ENCODE measurements at places on chromosomes 4 and X. TPM values are rescaled to one million over a fixed set of nuclear protein-coding genes. Genes with fewer than 3 reads are reported as not detected.

Gene HAND2
- total RNA-seq: 0.61 TPM

- H3K27me3 ChIP-seq: no peaks in the 10 kb centered on the region
- DNase-seq: no peak
- no peak overlapping the region for H3K27ac ChIP-seq
- H3K4me3 ChIP-seq: no peak overlapping the region
- H3K4me1 ChIP-seq: no peaks in the 10 kb centered on the region
Measured at GRCh38 chr4:125994024-125994423, 679.3 kb downstream of the FAT4 start.

Gene ADH1B
- total RNA-seq: 396 TPM

Gene CCKAR
- 0.61 TPM for total RNA-seq

DNA sequence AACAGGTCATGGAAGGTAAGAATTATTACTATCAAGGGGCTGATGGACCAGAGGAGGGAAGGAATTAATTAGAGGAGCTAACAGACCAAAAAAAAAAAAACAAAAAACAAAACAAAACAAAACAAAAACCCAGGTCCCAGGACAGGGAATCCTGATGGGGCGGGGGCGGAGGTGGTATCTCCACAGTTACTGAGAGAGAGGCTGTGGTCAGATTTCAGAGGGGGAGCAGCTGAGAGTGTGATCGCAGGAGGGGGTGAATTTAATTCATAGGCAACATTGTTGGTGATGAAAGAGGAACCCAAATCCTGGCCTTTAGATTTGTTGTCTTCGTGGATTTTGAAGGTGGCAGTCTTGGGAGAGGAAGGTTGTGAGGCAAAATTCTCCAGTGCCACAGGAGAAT is 389.4 kb downstream of the UNC5C start:
- no peaks in the 10 kb centered on the region for H3K4me1 ChIP-seq
- H3K4me3 ChIP-seq: no peak overlapping the region
- H3K27me3 ChIP-seq: no peaks in the 10 kb centered on the region
- no peak overlapping the region for H3K27ac ChIP-seq

DNA sequence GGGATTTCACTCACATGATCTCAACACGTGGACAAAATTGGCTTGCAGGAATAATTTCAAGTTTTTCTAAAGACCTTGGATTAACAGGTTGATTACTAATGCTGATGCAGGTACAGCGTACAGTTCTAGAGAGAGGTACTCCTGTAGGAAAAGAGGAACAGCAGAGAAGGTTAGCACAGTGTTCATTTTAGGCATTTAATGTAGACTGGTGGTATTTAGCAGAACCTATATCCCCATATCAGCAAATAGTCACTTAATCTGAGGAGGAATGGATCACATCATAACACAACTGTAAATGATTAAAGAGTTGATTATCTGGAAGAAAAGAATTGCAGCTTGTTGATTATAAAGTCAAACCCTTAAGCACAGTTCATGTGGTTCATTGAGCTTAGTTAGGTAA is 620 bp downstream of the CXCL10 start:
- H3K4me3 ChIP-seq: no peak overlapping the region
- H3K27me3 ChIP-seq: no peaks in the 10 kb centered on the region
- H3K4me1 ChIP-seq: no peaks in the 10 kb centered on the region
- DNase-seq: no peak
- no peaks in the 10 kb centered on the region for H3K36me3 ChIP-seq

Gene MOB1B
- 12.3 TPM for total RNA-seq

Gene PFKFB1
- total RNA-seq: 0.36 TPM

Gene GRPEL1
- total RNA-seq: 83.1 TPM

- H3K4me1 ChIP-seq: no peaks in the 10 kb centered on the region
- no peak for DNase-seq
- H3K27ac ChIP-seq: no peak overlapping the region
- no peak overlapping the region for H3K4me3 ChIP-seq
Measured at GRCh38 chrX:24392709-24393108, 32.3 kb downstream of the SUPT20HL1 start.

GRCh38 chrX:20668550-20668949 is 401.8 kb upstream of the RPS6KA3 start:
- H3K36me3 ChIP-seq: no peaks in the 10 kb centered on the region
- no peak overlapping the region for H3K27ac ChIP-seq
- no peak for DNase-seq
- peaks cover 4% of the 10 kb centered on the region for H3K27me3 ChIP-seq
- no peaks in the 10 kb centered on the region for H3K4me1 ChIP-seq
- H3K4me3 ChIP-seq: no peak overlapping the region

DNA sequence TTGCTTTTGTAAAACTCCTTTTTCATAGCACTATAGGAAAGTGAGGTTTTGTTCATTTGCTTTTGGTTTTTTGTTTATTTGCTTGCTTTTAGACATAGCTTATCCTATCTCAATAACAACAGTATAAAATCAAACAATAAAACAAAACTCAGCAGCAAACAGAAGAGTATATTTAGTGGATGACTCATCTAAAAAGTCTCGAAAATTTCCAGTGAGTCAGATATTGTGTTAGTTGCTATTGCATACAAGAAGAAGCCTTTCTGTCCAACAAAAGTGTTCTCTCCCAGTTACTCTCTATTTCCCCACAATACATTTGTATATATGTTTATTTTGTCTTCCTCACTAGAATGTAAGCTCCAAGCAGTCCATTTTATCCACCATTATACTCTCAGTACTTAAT is 36.0 kb upstream of the NPNT start:
- no peak overlapping the region for H3K27ac ChIP-seq
- no peaks in the 10 kb centered on the region for H3K36me3 ChIP-seq
- no peaks in the 10 kb centered on the region for H3K27me3 ChIP-seq
- no peak for DNase-seq

GRCh38 chrX:12901486-12901885 is 4.9 kb upstream of the TLR8 start:
- H3K27me3 ChIP-seq: peaks cover 22% of the 10 kb centered on the region
- no peaks in the 10 kb centered on the region for H3K4me1 ChIP-seq
- DNase-seq: peak; percentile 62
- no peak overlapping the region for H3K4me3 ChIP-seq
- H3K27ac ChIP-seq: no peak overlapping the region
- H3K36me3 ChIP-seq: no peaks in the 10 kb centered on the region

DNA sequence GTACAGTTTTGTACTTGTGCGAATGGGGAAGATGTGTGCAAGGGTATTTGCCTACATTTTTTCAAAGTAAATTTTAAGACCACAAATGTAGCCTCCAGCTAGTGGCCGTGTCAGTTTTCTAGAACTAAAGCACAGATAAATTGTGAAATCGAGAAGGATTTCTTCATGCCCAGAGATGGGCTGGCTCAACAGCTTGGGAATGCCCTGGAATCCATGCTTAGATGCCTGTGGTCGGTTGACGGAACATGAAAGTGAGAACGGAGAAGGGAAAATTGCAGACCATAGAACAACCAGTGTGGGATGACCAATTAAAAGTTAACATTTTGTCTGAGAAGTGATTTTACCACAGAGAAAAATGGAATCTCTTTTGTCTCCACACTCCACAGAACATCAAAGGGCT is 73.2 kb upstream of the VCX2 start:
- H3K4me3 ChIP-seq: no peak overlapping the region
- no peaks in the 10 kb centered on the region for H3K36me3 ChIP-seq
- H3K4me1 ChIP-seq: no peaks in the 10 kb centered on the region
- H3K27me3 ChIP-seq: no peaks in the 10 kb centered on the region
- no peak overlapping the region for H3K27ac ChIP-seq

Gene AWAT2
- not detected for total RNA-seq

DNA sequence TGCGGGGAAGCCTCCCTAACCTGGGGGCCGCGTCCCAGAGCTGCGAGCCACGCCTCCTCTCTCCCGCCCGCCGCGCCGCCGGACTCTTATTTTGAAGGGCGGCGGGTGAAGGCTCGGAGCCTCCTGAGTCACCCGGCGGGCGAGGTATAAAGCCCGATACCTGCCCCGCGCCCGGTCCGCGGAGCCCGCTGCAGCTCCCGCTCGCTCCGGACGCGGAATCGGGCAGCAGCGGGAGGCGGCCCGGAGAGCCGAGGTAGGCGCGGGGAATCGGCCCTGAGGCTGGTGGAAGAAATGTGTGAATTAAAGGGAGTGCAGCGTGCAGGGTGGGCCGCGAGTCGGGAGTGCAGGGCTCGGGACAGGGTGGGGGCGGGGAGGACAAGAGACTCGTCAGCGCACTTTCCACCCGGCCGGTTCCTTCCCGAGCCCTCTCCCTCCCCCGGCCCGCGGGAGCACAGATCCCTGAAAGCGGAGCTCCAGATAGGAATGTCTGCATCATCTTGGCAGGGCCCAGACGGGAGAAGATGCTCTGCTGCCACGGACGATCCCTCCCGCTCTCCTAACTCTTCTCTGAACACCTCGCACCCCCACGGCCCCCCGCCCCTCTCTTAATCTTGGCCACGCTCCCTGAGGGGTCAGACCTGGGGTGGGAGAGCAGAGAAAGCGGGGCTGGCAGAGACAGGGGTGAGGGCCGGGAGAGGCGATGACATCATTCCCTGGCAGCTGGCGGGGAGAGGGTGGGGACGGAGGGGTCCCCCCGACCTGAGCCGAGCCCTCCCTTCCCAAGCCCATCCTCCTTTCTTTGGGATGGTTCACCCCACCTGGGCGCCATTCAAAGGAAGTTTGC is 177.9 kb downstream of the CBR4 start:
- no peaks in the 10 kb centered on the region for H3K36me3 ChIP-seq
- peaks cover 4% of the 10 kb centered on the region for H3K4me1 ChIP-seq
- peak overlapping the region; percentile 64 for H3K4me3 ChIP-seq
- no peaks in the 10 kb centered on the region for H3K27me3 ChIP-seq
- peak; percentile 86 for DNase-seq

Gene GPR50
- not detected for total RNA-seq

Gene TMEM154
- total RNA-seq: 0.33 TPM

Gene TGIF2LX
- not detected for total RNA-seq

- H3K4me3 ChIP-seq: no peak overlapping the region
- no peak for DNase-seq
- H3K27ac ChIP-seq: no peak overlapping the region
- no peaks in the 10 kb centered on the region for H3K27me3 ChIP-seq
Measured at GRCh38 chrX:3184176-3184930, 143.1 kb downstream of the ARSF start.

DNA sequence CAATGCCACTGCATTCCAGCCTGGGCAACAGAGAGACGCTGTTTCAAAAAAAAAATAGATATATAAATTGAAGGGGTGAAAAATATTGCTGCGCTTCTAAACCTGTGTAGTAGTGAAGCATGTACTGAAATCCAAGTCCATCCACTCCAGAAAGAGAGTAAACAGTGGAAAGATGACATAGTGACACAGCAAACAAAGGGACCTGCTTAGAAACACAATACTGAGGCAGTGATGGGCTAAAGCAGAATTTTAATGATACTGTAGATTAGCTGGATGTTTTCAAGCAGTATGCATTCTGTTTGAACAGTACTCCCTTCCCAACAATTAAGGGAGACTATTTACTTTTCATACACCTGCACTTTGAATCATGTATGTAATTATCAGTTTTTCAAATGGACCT is 42.5 kb downstream of the TFDP3 start:
- no peak for DNase-seq
- H3K4me3 ChIP-seq: no peak overlapping the region
- no peaks in the 10 kb centered on the region for H3K36me3 ChIP-seq
- H3K4me1 ChIP-seq: no peaks in the 10 kb centered on the region
- H3K27ac ChIP-seq: no peak overlapping the region

Gene F9
- total RNA-seq: not detected

GRCh38 chr4:26088433-26088928 is 174.5 kb downstream of the SMIM20 start:
- DNase-seq: no peak
- H3K4me1 ChIP-seq: no peaks in the 10 kb centered on the region
- no peaks in the 10 kb centered on the region for H3K36me3 ChIP-seq
- no peak overlapping the region for H3K27ac ChIP-seq

GRCh38 chr4:129822701-129823100 is 726.7 kb downstream of the C4orf33 start:
- H3K27ac ChIP-seq: no peak overlapping the region
- no peaks in the 10 kb centered on the region for H3K27me3 ChIP-seq
- no peak overlapping the region for H3K4me3 ChIP-seq

- H3K27ac ChIP-seq: no peak overlapping the region
- peaks cover 28% of the 10 kb centered on the region for H3K27me3 ChIP-seq
- H3K36me3 ChIP-seq: no peaks in the 10 kb centered on the region
Measured at GRCh38 chrX:71938371-71938770, 27.7 kb downstream of the NHSL2 start.

Gene ZAR1
- total RNA-seq: not detected
